Activated CD4-positive, alpha-beta memory T cell treated with anti-CD3 and anti-CD28 coated beads for 36 hours (primary cell): ENCODE measurements at places on chromosomes 5 and 9. TPM values are rescaled to one million over a fixed set of nuclear protein-coding genes. Genes with fewer than 3 reads are reported as not detected.

DNA sequence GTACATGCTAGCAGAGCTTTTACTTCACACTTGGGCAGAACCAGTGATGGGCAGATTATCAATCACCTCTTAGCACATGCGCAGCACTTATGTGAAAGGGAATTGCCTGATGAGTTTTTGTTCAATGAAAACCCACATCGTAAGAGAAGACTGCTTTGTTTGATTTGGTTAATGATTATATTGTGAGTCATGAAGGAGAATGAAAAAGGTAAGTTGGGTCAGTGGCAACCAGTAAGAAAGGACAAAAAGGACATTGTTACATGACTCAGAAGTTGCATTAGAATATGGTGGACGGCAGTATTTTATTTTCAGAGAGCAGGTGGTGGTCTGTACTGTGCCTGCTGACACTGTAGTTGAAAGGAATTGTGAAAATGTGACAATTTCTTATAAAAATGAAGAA, 127.4 kb downstream of the AOPEP start:
- H3K27ac ChIP-seq = no peak overlapping the region
- no peak for DNase-seq
- no peaks in the 10 kb centered on the region for H3K4me1 ChIP-seq
- no peaks in the 10 kb centered on the region for H3K27me3 ChIP-seq
- H3K36me3 ChIP-seq = peaks cover 4% of the 10 kb centered on the region

- peak overlapping the region; percentile 62 for H3K27ac ChIP-seq
- no peak overlapping the region for H3K4me3 ChIP-seq
- peaks cover 1% of the 10 kb centered on the region for H3K36me3 ChIP-seq
- H3K27me3 ChIP-seq = no peaks in the 10 kb centered on the region
- DNase-seq = peak; percentile 56
- peaks cover 90% of the 10 kb centered on the region for H3K4me1 ChIP-seq
Measured at GRCh38 chr5:40386289-40386688, 293.4 kb upstream of the PTGER4 start.

- peaks cover 1% of the 10 kb centered on the region for H3K27me3 ChIP-seq
- no peaks in the 10 kb centered on the region for H3K4me1 ChIP-seq
- peak; percentile 10 for DNase-seq
- no peak overlapping the region for H3K4me3 ChIP-seq
- no peaks in the 10 kb centered on the region for H3K36me3 ChIP-seq
- H3K27ac ChIP-seq = no peak overlapping the region
Measured at GRCh38 chr5:63125862-63126261, 547.2 kb downstream of the LRRC70 start.

- DNase-seq = no peak
- H3K4me3 ChIP-seq = no peak overlapping the region
- no peaks in the 10 kb centered on the region for H3K27me3 ChIP-seq
- no peak overlapping the region for H3K27ac ChIP-seq
- peaks cover 44% of the 10 kb centered on the region for H3K4me1 ChIP-seq
Measured at GRCh38 chr5:171914726-171915338, 91.6 kb downstream of the FBXW11 start.

DNA sequence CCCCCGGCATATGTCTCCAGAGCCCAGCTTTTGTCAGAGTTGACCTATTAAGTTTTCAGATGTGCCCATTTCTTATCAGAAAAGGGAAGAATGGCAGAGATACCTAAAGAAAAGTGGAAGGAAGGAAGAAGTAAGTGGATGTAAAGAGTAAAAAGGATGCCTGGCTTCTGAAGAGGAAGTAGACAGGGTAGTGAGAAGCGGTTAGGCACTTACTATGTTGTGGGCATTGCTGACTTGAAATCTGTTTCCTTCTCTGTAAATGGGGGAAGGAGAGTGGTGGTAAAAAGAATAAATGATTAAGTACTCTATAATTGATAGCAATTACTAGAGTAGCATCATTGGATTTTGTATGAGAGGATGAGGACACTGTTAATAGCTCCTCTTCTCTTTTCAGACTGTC, 9.9 kb downstream of the ANP32B start:
- H3K27ac ChIP-seq = peak overlapping the region; percentile 26
- H3K27me3 ChIP-seq = no peaks in the 10 kb centered on the region
- H3K36me3 ChIP-seq = peaks cover 29% of the 10 kb centered on the region
- no peak overlapping the region for H3K4me3 ChIP-seq

PCDHA1 gene
- not detected for total RNA-seq

DNA sequence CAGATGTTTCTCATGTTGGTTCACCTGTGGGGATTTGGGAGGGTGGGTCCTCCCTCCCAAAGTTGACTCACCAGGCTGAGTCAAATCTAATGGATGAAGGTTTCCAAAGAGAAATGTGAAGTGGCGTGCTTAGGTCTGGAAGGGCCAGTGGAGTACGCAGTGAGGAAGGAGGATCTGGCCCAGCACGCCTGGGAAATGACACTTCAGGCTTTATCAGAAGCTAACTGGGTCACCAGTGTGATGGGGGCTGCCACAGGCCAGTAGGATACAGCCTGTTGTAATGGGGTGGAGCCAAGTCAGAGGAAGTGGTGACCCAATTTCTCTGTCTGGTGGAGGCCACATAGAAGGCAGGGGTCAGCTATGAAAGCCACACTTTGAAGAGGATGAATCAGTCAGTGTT, 18.0 kb downstream of the POLR1E start:
- H3K4me1 ChIP-seq = peaks cover 20% of the 10 kb centered on the region
- no peak overlapping the region for H3K4me3 ChIP-seq
- peak; percentile 62 for DNase-seq
- peaks cover 60% of the 10 kb centered on the region for H3K36me3 ChIP-seq
- no peaks in the 10 kb centered on the region for H3K27me3 ChIP-seq
- peak overlapping the region; percentile 72 for H3K27ac ChIP-seq

DNA sequence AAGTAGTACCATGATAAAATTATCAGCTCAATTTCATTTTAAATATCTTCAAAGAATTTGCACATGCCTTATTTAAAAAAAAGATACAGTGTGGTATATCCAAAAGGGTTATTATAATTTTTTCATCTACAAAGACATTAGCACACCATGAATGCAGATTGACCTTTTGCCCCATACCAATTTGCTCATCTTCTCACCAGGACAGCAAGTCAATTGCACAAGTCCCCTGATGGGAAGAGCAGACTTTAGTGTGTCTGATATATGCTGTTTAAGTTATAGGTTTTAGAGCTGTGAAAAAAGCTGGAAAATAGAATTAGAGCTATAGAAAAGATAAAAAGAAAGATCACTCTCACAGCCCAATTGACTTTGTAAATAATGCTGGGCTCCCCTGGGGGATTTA, 325.8 kb upstream of the CDH6 start:
- no peaks in the 10 kb centered on the region for H3K27me3 ChIP-seq
- no peaks in the 10 kb centered on the region for H3K4me1 ChIP-seq
- H3K27ac ChIP-seq = no peak overlapping the region
- H3K4me3 ChIP-seq = no peak overlapping the region
- H3K36me3 ChIP-seq = no peaks in the 10 kb centered on the region
- DNase-seq = no peak

OR1L4 gene
- total RNA-seq = not detected

DNA sequence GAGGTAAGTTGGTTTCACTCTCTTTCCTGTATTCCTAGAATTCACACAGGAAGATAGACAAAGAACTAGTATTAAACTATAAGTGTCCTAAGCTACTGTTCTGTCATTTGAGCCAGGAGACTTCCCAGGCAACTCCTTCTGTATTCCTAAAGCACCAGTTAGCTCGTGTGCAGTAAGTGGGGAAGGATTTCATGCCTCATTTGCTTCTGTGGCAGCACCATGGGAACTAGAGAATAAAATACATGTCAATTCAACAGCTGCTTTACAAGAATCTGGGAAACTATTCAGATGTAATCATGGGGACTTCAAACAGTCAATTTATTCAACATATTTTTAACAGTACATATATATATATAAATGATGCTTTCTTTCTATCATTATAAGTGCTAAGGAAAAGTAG, 762.3 kb downstream of the PRELID2 start:
- no peaks in the 10 kb centered on the region for H3K27me3 ChIP-seq
- H3K27ac ChIP-seq = no peak overlapping the region
- no peak for DNase-seq
- H3K4me3 ChIP-seq = no peak overlapping the region
- H3K36me3 ChIP-seq = no peaks in the 10 kb centered on the region

- H3K27ac ChIP-seq = no peak overlapping the region
- no peaks in the 10 kb centered on the region for H3K27me3 ChIP-seq
Measured at GRCh38 chr5:142387024-142387682, 62.3 kb upstream of the SPRY4 start.
